ENCODE measurements at places on chromosomes 13 and 19.

DNA sequence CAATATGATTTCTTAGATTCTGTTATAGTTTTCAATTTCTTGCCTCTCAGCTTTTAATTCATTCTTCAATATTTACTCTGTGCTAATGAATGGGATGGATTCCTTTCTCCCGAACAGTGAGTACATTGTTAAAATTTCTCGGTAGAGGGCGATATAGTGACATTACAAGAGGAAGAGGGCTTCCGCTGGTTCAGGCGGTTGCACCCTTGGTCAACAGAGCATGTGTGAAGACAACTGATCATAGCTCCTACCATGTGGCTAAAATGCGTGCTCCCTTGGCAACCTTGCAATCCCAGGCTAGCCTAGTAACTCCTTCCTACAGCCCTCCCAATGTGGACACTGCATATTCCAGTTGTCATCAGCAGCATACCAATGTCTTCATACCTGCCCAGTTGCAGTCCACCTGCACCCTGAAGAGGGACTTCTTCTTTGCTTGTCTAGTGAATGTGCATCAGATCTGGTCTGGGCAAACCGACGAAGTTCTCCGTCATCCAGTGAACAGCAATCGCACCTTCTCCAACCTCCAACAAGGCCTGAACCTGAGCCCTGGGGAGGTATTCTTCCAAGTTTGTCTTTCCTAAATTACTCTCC is 653.0 kb upstream of the GPC6 start:
- no peak for DNase-seq

DNA sequence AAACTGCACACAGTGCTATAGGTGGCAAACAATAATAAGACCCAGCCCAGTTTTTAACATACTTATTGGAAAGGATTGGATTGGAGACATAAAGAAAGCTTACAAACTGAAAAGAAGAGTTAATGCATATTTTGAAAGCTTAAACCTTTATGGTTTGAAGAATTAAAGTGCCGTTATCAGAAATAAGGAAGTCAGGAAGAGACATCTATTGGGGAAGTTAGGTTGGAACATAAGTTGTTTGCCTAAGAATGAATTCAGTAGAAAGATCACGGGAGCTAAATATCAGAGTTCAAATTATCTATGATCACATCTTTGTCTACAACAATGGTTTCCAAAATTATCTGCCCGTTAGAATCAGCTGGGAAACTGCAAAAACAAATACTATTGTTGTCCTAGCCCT is 767.9 kb downstream of the PCDH9 start:
- no peak for DNase-seq

DNA sequence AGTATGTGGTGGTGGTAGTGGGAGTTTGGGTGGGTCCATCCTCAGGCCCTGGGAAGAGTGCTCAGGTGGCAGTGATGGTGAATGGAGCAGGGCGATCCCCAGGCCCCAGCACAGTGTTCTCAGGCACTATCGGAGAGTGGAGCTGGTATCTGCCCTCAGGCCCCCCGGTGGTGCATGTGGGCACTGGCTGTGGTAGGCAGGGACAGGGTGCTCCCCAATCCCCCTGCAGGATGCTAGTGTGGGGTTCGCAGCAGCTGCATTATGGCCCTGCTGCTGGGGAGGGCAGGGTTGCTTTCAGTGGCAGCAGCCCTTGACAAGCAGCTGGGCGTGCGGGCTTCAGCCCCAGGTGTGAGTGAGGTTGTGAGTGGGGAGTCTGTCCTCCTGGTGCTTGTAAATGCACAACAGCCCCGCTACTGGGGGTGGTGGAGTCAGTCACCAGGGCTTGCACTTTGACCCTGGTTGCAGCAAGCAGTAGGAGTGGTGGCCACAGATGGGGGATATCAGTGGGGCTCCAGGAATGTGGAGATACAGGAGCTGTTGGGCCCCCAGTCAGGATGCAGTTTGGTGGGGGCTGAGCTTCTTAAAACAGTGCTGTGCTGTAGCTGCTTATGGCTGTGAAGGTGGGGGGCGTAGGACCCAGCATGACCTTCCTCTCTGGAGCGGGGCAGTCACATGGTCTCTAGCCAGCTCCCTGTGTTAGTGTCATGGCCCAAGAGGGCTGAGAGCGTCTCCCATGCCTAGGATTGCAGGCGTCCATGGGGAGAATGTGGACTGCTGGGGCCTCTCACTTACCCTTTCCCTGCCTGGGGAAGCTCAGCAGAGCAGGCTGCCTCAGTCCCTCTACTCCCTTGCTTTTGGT is 38.7 kb upstream of the ARHGEF7 start:
- DNase-seq: no peak

- no peak for DNase-seq
Observed at GRCh38 chr13:24741016-24741662, 22.8 kb upstream of the RNF17 start.

GRCh38 chr19:9863759-9864158 is 28.6 kb downstream of the PIN1 start:
- no peak for DNase-seq

DNA sequence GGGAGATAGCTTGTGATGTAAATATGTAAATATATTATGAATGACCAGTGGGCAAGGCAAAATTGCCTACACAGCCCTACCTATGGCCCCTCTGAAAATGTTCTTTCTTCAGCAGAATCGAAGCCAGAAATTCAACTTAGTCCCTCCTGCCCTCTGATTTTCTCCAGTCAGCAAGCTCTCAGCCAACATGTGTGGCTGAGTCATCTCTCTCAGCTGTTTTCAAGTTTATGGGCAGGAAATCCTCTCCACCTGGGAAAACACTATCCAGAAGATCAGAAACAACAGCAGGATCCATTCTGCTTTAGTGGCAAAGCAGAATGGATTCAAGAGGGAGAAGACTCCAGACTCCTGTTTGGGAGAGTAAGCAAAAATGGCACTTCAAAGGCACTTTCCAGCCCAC is 8.9 kb upstream of the ZNF527 start:
- DNase-seq: no peak

GRCh38 chr13:50948601-50949000 is 39.0 kb downstream of the RNASEH2B start:
- DNase-seq: no peak

- DNase-seq: no peak
Observed at GRCh38 chr13:45527699-45528462, 63.1 kb downstream of the COG3 start.

GRCh38 chr19:30376826-30377425 is 4.7 kb downstream of the ZNF536 start:
- no peak for DNase-seq

DNA sequence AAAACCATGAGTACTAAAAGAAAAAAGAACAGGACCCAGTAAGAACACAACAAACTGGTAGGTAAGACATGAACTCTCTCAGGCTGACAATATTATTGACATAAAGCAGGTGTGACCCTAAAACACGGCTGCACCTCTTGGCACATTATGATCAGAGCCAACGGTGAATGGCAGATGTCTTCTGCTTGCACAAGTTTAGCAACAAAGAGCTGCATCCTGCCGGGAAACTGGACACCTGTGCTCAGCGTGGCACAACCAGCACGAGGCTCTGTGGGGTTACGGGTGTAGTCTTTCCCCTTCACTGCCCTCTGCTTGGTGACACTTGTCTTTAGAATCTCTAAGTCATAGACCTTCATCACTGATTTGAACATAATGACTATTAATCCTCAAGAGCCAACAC is 97.9 kb downstream of the DOCK9 start:
- no peak for DNase-seq

- DNase-seq: no peak
Observed at GRCh38 chr13:101017123-101017872, 342.7 kb upstream of the TMTC4 start.

DNA sequence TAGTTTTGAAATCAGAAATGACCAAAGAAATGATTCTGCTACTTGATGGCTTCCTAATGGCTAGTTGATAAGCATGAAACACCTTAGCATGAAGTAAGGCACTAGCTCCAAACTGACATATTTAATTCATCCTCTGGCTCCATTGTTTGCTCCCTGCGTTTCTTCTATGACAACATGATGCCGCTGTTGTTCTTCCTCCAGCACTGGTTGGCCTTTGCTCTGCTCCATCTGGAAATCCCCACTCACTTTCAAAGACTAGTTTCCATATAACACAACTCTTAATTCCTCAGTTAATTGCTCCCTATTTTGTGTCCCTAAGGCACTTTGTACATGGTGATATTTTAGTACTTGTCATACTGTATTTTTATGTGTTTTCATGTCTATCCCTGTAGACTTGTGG is 151.6 kb downstream of the GPC6 start:
- no peak for DNase-seq

GRCh38 chr13:33072759-33073158 is 56.5 kb downstream of the KL start:
- no peak for DNase-seq

GRCh38 chr19:44789943-44790483 is 12.3 kb downstream of the CBLC start:
- no peak for DNase-seq

DNA sequence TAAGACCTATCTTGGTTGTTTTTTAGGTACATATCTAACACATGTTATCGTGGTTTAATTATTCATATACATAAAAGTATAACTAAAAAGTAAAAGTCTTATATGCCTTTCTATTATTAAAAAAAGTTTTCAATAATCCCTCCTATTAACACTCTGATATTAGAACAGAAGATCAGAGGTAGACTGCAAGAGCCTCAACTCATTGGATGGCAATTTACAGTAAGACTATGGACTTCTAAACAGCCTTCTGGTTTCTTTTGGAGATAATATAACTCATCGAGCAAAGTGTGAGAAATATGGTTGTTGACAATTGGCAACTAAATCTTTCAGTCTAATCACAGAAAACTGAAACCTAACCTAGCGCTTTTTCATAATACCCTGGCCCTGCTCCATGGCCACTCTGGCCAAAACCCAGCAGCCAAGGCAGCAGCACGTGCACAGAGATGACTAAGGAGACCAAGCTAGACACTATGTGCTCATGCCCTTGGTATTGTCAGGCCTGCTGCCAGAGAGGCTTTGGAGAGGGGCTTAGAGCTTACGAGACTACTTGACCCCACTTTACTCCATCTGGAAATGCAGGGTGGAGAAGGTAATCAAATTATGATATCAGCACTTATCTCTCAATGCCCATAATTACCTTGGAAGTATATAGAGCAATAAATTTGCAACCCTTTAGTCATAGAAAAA is 40.6 kb upstream of the EEF1AKMT1 start:
- no peak for DNase-seq

DNA sequence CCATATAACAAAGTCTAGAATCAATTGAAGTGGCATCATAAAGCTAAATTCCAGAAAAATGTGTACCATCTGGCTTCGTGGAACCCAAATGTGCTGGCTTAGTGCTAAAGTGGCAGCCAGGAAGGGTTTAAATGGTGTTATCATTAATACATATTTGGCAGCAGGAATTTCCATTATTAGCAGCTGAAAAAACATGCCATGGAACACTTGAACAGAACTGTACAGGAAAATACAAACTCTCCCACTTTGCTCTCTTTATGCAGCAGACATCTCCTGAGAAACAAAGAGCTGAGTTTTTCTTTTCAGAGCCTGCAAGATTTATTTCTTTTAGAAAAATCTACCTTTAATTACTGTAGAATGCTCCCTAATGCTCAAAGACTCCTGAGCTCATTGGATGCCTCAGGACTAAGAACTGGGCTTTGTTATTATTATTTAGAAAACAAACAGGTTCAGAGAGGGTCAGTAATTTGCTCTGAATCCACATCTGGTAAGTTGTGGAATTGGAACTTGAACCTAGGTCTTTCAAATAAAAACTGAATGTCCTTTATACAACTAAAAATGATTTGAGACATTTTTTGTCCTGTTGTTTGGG is 179.0 kb downstream of the LACC1 start:
- DNase-seq: no peak

DNA sequence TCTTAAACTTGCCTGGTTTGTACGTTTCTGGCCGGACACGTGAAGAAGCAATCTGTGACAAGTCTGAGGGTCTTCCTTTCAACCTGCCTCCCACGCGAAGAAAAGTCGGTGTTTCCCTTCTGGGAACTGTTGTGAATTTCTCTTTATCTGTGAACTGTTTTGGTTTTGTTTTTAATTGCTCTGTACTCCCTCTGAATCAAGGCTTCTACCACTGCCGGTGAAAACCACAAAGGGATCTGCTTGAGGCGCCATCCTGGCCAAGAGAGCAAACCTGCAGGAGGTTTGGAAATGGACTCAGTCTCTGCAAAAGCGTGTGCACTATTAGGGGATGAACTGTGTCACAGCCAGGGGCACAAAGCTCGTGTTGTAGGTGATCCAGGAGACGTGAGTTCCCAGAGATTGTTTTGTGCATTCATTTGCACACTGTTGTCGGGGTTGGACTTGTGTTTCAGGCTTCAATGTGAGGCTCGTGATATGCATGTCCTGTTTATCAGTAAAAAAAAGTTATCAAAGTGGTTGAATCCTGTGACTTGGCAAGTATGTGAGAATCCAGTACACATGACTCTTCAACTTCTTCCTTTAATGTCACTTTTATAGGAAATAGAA is 9.7 kb downstream of the SIGLEC8 start:
- peak; percentile 19 for DNase-seq

DNA sequence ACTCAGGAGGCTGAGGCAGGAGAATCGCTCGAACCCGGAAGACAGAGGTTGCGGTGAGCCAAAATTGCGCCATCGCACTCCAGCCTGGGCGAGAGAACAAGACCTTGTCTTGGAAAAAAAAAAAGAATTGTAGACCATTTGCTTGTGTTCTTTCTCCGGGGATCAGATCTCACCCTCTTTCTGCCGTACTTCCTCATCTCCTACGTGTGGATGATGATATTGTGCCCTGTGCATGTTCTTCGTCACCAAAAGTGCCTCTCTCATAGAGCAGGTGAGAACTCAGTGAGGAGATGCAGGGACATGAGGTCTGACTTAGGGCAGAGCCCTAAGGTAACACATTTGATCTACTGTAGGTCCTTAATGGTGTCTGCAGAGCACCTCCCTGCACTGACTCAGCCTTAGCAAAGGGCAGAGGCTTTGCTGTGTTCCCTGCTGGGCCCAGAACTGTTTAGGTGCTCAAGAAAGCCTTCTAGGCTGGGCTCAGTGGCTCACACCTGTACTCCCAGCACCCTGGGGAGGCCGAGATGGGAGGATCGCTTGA is 1.3 kb downstream of the APOC2 start:
- no peak for DNase-seq

GRCh38 chr13:39909634-39910033 is 254.2 kb downstream of the COG6 start:
- no peak for DNase-seq

GRCh38 chr13:52974711-52975110 is 53.9 kb upstream of the OLFM4 start:
- DNase-seq: no peak

DNA sequence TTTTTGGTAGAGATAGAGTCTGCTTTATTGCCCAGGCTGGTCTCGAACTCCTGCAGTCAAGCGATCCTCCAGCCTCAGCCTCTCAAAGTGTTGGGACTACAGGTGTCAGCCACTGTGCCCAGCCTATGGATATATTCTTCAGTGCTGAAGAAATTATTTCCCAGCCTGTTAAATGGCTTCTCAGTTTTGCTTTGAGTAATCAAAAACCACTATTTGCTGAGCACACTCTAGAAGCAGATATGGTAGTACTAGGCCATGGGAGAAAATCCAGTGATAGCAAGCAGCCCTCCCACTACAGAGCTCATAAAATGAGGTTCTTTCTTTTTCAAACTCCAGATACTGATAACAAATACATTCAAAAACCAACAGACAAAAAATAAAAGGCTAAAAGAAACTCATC is 80.6 kb upstream of the CLDN10 start:
- DNase-seq: no peak

Data from stimulated activated CD8-positive, alpha-beta memory T cell treated with anti-CD3 and anti-CD28 coated beads, Interleukin-4, amount 100 ng/mL, for 4 hours (primary cell).